Right lobe of liver (tissue), 6 donors: ENCODE measurements at places on chromosomes 2 and 18.

DNA sequence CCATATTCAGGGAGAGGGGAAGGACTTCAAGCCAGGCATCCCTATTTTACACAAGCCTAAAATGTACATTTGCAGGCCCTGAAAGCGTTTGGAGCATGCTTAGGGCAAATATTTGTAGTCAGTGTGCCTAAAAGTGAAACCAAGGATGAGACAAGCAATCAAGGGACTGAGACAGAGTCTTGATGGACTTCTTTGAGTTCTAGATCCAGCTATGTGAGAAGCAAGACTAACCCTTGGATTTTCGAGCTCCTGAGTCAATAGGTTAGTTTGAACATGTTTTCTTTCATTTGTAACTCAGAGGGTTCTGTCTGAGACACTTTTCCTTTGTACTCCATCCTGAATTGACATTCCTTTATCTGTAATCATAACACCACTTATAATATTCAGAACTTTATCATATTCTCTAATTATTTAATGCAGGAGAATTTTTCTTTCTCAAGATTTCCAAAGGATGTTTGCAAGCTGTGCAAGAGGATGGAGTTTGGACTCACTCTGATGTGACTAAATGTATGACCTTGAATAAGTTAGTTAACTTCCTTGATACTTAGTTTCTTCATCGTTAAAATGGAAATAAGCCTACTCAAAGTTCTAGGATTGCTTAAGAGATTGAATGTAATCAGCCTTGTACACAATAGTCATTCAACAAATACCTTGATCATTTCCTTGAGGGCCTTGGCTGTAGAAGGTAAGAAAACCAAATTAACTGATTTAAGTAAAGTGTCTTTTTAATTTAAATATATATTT is 1237.8 kb upstream of the ZEB2 start:
- DNase-seq, result no peak

GRCh38 chr2:26843041-26843440 is 4.9 kb upstream of the DPYSL5 start:
- DNase-seq, result no peak

- DNase-seq, result no peak
Observed at GRCh38 chr2:191051825-191052778, 38.1 kb upstream of the STAT1 start.

- DNase-seq, result no peak
Observed at GRCh38 chr2:178863856-178864620, 56.8 kb upstream of the TTN start.

GRCh38 chr2:128286011-128286721 is 32.5 kb downstream of the HS6ST1 start:
- DNase-seq, result peak; percentile 53
